Esophagus squamous epithelium (tissue), 5 donors: ENCODE measurements at places on chromosomes 11 and 22.

GRCh38 chr22:50525858-50526107 is 385 bp upstream of the SCO2 start:
- no peak for DNase-seq

DNA sequence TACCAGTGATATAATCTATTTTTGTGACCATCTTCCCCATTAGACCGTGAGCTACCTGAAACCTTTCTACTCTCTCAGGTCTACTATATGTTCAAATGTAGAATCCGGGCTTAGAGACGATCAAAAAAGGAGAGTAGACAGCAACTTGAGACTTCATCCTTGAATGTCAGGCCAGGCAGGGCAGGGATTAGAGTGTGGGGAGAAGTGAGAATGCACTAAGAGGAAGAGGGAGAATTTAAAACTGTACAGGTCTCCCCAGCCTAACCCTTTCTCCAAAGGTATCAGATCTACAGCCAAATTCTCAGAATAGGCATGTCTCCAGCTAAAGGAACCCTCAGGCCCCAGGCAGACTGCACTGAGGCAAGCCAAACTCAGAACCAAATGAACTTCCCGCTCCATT is 935 bp downstream of the LAMTOR1 start:
- no peak for DNase-seq

DNA sequence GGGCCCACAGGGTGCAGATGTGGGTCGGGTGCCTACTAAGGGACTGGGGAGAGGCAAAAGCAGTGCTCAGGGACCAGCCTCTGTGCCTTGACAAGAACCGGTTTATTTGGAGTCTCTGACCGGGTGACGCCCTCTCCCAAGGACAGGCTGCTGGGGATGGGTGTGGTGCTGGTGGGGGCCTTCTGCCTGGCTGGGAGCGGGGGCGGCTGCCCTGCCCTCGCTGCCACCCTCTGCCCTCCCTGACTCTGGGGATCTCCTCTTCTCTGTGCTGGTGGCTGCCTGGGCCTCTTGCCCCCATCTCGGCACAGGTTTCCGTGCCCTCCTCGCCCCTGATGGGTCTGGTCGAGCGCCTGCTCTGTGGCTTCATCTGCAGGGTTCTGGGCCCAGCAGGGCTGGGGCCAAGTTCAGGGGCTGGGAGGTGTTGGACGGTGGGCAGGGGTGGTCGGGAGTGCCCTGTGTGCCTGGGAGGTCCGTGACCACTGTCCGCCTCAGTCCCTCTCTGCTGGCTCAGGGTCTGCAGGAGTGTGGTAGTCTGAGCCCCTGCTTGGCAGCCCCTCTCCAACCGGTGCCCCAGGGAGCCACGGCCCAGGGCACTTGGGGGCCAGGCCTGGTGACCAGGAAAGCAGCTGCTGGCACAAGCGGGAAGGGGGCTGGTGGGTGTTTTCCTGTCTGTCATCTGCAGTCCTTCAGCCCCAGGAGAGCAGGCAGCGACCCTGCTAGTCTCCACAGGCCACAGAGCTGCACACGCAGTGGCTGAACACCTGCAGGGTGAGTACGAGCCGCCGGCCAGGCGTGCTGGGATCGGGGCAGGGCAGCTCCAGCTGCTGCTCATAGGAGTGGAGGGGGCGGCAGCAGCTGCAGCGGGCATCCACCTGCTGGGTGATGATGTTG is 23.5 kb downstream of the MUC6 start:
- DNase-seq = no peak

- no peak for DNase-seq
These were observed at the start of gene SYTL2 for GRCh38 chr11:85810871-85811611. Gene SYTL2 (minus strand): TSS chr11:85811141. CDS start chr11:85757725, 53,416 bp downstream.

DNA sequence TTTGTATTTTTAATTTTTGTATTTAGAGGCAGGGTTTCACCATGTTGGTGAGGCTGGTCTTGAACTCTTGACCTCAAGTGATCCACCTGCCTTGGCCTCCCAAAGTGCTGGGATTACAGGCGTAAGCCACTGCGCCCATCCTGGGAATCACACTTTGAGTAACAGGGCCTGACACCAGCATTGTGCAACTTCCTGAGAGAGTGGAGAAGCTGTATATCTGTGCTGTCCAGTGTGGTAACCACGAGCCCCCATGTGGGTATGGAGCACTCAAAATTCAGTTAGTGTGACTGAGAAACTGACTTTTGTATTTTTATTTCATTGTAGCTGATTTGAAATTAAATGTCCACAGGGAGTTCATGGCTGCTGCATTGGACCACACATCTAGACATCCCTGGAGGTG is 36.2 kb downstream of the MPPED1 start:
- DNase-seq = no peak

- no peak for DNase-seq
These were observed 3.2 kb upstream of the CST6 start for GRCh38 chr11:66008468-66009101.

DNA sequence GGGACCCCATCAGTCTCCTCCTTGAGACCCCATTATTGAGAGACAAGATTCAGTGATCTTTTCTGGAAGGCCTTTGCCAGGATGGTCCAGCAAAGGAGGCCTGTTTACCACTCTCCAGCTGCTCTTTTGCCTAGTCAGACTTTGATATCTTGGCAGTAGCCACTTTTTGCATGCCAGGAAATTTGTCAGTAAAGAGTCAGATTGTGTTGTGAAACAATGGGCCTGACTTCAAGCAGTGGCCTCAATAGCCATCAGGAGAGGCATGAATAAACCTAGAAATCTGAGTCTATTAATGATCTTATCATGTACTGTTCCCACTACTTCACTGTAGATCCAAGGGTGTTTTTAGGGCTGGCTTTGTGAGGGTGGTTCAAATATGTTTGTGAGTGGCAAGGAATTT is 479.4 kb downstream of the JRKL start:
- DNase-seq = no peak

DNA sequence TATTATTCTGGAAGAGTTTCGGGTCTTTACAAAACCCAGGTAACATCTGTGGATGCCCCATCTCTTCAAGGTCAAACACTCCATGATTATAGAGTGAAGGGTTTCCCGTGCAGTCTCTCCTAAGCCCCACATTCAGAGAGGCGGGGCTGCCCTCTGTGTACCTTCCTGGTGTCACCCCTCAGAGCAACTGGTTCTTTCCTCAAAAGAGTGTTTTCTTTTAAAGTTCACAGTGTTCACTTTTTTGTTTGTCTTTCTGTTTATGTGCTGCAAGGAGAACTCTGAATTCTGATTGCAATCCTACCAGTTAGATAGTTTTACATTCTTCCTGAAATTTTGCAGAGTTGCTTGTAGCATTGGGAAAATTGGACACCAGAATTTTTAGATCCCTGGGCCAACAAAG is 190.2 kb downstream of the ADAMTS15 start:
- DNase-seq = no peak
